Activated T-cell treated with anti-CD3 and anti-CD28 coated beads for 48 hours (primary cell): ENCODE measurements at places on chromosomes 13 and 19.

- no peak for DNase-seq
Observed at GRCh38 chr13:94239135-94239534, 240.3 kb downstream of the DCT start.

GRCh38 chr13:79772811-79773210, 291.9 kb downstream of the NDFIP2 start:
- no peak for DNase-seq

- DNase-seq, result no peak
Observed at GRCh38 chr13:38752686-38753085, 65.8 kb downstream of the FREM2 start.

GRCh38 chr13:87884884-87885283, 213.7 kb downstream of the SLITRK5 start:
- no peak for DNase-seq

- DNase-seq, result no peak
Observed at GRCh38 chr19:39362682-39363657, 20.7 kb downstream of the SAMD4B start.

- no peak for DNase-seq
Observed at GRCh38 chr19:10120538-10121189, 965 bp upstream of the EIF3G start.

- DNase-seq, result no peak
Observed at GRCh38 chr19:42196011-42197001, 21.2 kb downstream of the DEDD2 start.

DNA sequence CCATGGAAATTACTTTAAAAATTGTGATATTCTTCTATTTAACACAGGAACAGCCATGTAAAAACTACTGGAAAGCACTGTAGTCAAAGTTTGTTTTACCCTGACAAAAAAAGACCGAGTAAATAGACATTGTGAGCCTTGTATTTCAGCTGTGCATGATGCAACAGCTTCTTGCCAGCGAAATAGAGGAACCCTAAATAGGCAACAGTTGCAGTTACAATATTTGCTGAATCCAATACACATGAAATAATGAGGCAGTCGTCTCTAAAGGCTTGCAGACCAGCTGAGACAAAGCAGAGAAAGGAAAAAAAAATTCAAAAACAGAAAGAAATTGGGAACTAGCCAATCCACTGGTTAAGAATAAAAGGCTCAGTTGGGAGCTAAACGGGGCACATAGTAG, 1001.1 kb downstream of the OLFM4 start:
- DNase-seq, result no peak

DNA sequence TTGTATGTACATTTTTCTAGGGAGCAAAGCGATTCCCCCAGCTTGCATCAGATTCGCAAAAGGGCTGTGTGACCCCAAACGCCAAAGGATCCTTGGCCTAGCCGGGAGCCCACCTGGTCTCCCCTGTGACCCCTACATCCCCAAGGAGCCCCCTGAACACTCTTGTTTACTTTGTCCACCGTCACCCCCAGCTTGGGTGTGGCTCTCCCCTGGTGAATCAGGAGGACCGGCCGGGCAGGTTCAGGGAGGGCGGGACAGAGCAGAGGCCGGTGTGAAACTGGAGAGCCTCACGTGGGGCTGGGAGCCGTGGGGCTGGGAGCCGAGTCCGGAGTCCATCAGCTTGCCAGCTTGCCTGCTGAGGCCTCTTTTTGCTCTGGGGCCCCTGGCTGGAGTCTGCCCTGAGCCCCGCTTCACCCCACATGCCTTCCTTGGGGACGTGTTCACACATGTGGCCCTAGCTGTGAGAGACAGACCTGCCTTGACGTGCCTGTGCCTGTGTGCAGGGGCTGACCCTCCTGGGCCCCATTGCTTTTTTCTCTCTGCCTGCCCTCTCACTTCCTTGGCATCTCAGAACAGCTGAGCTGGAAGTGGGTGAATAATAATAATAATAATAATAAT, 2.0 kb downstream of the ITPKC start:
- no peak for DNase-seq

- DNase-seq, result no peak
Observed at GRCh38 chr19:48836089-48837017, at the start of gene HSD17B14. Gene HSD17B14 (minus strand): TSS chr19:48836491. CDS start chr19:48836411, 80 bp downstream.

DNA sequence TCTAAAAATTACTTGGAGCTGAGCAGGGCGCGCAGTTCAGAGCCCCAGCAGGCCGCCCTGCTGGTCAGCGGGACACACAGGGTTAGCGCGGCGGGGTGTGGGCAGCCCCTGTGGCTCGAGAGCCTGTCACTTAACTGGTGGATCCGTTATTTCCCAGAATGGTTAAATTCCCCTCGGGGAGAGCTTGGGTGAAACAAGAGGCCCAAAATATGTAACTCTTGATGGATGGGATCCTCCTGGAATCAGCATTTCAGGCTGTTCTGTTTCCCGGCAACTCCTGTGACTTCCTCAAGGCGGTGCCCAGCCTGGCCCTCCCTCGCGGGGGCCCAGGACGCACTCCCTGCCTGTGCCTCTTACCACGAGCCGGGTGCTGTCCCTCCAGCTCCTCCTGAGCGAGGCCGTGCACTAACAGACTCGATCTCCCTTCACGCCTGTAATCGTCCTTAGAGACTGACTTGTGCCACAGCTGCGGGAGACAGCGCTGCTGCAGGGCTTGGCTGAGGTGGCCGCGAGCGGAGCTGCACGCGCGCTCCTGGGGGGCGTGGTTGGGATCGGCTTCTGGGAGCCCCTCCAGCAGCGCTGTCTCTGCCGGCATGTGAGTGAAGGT, 9.7 kb downstream of the PTBP1 start:
- DNase-seq, result no peak

- no peak for DNase-seq
Observed at GRCh38 chr13:94280845-94281244, 198.6 kb downstream of the DCT start.

GRCh38 chr13:66675620-66676019, 554.5 kb downstream of the PCDH9 start:
- no peak for DNase-seq

- no peak for DNase-seq
Observed at GRCh38 chr13:111597191-111597611, 276.8 kb downstream of the TEX29 start.

DNA sequence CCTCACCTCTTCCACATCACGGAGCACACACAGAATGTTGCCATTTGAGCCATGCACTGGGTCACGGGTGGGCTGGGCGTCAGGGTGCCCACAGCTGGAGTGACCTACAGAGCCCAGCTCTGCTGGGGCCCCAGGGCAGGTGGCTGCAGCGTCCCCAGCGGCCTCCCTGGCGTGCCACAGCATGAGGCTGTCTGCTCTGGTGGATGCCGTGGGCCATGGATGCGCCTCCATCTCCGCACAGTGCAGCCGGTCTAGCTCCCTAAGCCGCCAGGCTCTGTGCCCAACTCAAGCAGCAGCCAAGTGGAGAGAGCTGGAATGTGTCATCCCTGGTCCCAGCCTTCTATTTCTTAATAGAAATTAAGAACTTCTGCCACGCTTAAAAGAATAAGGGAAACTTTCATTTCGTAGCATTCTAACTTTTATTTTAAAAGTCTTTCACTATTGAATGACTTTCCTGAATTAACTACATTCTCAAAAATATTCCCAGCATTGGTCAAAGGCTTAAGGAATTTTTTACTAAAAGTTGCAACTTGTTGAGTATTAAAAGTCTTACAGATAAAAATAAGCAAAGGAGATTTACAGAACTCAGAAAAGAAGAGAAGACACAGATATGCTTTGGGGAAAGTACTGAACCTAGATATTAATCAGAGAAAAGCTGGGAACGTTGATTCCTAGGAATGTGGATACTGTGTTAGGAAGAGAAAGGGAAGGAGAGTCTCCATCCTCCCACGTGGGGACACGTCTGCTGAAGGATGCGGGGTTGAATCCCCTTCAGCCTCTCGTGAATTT, 59.3 kb downstream of the ATP11A start:
- DNase-seq, result no peak

DNA sequence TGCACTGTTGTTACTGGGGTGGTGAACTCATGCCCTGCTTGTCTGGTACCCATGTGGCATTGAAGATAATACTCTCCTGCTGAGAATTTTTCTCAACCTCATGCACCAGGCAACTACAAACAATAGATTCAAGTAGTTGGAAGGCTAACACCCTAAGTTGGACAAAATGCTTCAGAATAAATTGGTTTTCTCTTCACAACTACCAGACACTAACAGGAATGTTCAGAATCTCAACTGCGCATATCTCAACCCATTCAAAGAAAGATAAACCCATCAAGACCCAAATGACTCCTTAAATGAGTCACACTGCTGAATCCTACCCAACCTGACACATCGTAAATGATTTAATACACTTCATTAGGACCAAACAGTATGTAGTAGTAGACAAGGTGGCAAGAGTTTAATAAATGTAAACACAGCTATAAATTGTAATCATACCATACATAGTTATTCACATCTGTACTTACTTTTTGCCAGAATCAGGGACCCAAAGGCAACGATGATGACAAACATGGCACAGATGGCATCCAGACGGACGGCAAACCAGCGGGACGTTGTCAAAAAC, 227.4 kb downstream of the ABCC4 start:
- no peak for DNase-seq
